ENCODE measurements at places on chromosomes 11 and 22. TPM values are rescaled to one million over a fixed set of nuclear protein-coding genes. Genes with fewer than 3 reads are reported as not detected.

- peaks cover 6% of the 10 kb centered on the region for H3K4me1 ChIP-seq
- peaks cover 50% of the 10 kb centered on the region for H3K36me3 ChIP-seq
- H3K27me3 ChIP-seq, result no peaks in the 10 kb centered on the region
Measured at GRCh38 chr22:46347646-46348045, 12.1 kb downstream of the TRMU start.

The OR52A1 gene
- not detected for polyA plus RNA-seq

The LRRC4C gene
- polyA plus RNA-seq, result 0.98 TPM

DNA sequence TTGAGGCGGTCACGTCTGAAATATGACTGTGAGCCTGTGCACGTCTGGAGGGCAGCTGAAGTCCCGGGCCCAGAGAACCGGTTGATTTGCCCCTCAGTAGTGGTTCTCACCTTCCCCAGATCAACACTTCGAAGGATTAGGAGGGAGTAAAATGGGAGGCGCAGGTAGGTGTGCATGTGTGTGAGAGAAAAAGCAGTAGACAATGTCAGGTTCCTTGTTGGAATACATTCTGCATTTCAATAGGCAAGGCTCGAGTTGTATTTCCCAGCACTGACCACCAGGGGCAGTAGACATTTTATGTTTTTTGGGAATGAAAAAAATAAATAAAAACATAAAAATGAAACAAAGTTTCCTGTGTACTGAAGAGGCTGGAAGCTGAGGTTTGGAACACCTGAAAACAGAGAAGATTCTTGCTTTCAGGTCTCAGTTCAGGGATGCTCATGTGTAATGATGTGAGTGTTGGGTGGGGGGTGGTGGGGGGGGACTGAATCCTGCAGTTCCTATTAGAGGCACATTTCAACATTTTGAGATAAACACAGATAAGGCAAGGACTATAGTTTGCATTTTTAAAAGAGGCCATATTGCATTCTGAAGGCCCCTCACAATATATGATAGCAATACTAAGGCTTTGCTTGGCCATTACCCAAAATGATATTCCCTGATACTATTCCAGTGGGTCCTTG, 333.9 kb downstream of the CADM1 start:
- no peak overlapping the region for H3K4me3 ChIP-seq
- DNase-seq, result no peak
- H3K27ac ChIP-seq, result no peak overlapping the region

The RASD2 gene
- 8.4 TPM for polyA plus RNA-seq

DNA sequence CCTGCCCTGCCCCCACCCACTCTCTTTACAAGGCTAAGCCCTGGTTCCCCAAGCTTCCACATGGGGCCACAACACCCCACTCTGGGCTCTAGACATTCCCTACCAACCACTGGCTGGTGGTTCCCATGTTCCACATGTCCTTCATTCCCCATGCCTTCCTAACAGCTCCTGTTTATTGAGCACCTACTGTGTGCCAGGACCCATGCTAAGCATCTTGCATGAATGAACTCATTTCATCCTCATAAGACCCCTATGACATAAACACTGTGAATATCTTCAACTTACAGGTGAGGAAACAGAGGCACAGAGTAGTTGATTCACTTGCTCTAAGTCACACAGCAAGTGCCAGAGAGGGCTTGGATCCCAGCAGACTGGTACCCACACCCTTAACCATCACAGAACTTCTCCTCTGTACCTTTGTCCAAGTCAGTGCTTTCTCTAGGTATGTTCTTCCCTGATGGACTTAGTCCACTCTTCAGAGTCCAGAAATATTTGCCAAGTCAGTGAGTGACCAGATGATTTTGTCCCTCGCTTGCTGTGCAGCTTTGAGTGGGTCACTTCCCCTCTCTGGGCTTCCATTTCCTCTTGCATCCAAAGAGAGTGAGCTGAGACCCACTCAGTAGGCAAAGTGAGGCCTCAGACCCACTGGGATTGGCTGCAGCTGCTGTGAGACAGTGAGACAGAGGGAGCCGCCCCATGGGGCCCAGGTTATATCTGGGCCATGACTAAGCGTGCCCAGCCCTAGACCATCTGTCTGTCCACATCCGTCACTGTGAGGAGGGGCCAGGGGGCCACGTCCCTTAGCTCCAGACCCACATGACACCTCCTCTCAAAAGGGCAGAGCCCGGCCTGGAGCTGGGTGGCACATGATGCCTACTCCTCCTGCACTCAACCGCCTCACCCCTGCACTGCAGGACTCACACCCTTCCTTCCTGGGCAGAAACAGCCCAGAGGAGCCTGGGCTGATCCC, 132.4 kb downstream of the MN1 start:
- no peak overlapping the region for H3K27ac ChIP-seq
- H3K36me3 ChIP-seq, result no peaks in the 10 kb centered on the region
- H3K4me1 ChIP-seq, result no peaks in the 10 kb centered on the region
- DNase-seq, result no peak

The PNPLA3 gene
- polyA plus RNA-seq, result 1.3 TPM

The MN1 gene
- 1.2 TPM for polyA plus RNA-seq

GRCh38 chr22:23530766-23531282, 49.3 kb downstream of the IGLL1 start:
- no peak overlapping the region for H3K4me3 ChIP-seq
- no peaks in the 10 kb centered on the region for H3K36me3 ChIP-seq
- no peak overlapping the region for H3K27ac ChIP-seq
- peaks cover 4% of the 10 kb centered on the region for H3K4me1 ChIP-seq

GRCh38 chr11:11657218-11657955, 35.6 kb upstream of the GALNT18 start:
- no peak overlapping the region for H3K27ac ChIP-seq
- H3K27me3 ChIP-seq, result no peaks in the 10 kb centered on the region
- H3K36me3 ChIP-seq, result no peaks in the 10 kb centered on the region
- no peak for DNase-seq

The FADS1 gene
- polyA plus RNA-seq, result 12.6 TPM

All from sigmoid colon (tissue), 7 donors.